Right lobe of liver (tissue), 6 donors: ENCODE measurements at places on chromosomes 12 and 14.

GRCh38 chr14:65850429-65851135 is 438.1 kb downstream of the FUT8 start:
- H3K4me1 ChIP-seq: no peaks in the 10 kb centered on the region
- no peak overlapping the region for H3K4me3 ChIP-seq
- no peaks in the 10 kb centered on the region for H3K36me3 ChIP-seq
- no peaks in the 10 kb centered on the region for H3K27me3 ChIP-seq
- no peak overlapping the region for H3K27ac ChIP-seq

DNA sequence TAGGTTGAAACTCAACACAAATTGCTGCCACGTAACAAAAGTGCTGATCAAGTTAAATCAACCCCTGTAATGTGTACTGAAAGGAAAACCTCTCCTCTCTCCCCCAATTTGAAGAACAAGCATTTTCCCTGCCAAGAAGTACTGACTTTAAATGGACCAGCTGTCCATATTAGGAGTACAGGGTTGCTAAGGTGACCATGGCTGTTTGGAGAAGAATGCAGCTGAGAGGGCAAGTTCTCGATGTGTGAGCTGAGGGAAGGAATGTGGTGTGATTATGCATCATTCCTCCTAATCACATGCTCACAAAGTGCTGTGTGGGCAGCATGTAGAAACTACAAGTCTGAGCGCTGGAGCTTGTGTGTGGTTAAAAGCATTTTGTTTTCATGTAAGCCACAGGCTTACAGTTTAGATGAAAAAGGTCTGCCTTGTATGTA is 50.9 kb upstream of the CCT2 start:
- H3K27me3 ChIP-seq: no peaks in the 10 kb centered on the region
- no peaks in the 10 kb centered on the region for H3K4me1 ChIP-seq
- DNase-seq: no peak
- H3K27ac ChIP-seq: no peak overlapping the region

DNA sequence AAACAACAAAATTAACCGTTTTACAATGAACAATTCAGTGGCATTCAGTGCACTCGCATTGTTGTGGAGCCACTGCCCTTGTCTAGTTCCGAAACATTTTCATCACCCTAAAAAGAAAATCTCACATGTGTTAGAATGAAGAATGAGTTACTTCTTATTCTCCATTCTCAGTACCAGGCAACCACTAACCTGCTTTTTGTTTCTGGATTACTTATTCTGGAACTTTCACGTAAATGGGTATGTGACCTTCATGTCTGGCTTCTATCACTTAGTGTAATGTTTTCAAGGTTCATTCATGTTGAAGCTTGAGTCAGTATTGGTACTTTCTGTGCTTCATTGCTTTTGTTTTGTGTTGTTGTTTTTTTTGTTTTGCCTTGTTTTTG is 15.6 kb downstream of the RCOR1 start:
- H3K4me3 ChIP-seq: no peak overlapping the region
- no peak overlapping the region for H3K27ac ChIP-seq
- no peak for DNase-seq
- H3K4me1 ChIP-seq: peaks cover 3% of the 10 kb centered on the region

DNA sequence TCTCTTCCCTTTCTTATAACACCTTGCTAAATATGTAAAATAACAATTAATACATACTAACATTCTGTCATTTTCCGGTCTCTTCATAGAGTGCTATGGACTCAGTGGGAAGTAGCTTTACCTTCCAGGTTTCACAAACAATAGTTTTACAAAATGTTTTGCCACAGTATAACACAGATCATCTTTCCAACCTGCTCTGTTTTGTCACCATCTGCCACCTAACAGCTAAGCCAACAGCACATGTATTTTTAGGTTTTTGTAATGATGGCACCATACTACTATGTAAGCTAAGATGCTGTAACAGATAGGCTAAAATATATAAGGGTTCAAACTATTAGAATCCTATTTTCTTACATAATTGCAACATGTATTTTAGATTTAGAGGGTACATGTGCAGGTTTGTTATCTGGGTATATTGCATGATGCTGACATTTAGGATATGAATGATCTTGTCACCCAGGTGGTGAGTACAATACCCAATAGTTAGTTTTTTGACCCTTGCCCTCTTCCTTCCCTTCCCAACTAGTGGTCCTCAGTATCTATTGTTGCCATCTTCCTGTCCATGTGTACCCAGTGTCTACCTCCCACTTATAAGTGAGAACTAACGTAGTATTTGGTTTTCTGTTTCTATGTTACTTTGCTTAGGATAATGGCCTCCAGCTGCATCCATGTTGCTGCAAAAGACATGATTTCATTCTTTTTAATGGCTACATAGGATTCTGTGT is 8.7 kb downstream of the RHOJ start:
- no peak for DNase-seq
- H3K4me1 ChIP-seq: no peaks in the 10 kb centered on the region
- no peaks in the 10 kb centered on the region for H3K27me3 ChIP-seq
- no peak overlapping the region for H3K4me3 ChIP-seq
- H3K36me3 ChIP-seq: no peaks in the 10 kb centered on the region

DNA sequence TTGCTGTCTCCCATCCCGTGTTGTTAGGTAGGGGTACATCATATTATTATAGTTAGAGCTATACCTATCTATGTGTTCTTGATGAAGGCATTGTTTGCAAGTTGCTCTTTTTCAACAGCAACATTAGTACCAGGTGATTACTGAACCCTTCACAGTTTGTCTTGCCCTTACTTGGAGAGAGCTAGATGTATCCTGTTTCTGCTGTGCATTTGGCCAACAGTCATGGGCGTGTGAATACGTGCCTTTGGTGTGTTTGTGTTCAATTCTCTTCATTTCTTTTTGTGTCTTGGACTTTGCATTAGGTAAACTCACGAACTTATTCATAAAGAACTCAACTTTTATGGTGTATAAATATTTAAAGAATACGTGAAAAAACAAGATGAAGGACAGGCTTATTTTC is 14.3 kb downstream of the ARF6 start:
- H3K27ac ChIP-seq: no peak overlapping the region
- DNase-seq: no peak
- H3K4me1 ChIP-seq: no peaks in the 10 kb centered on the region

- DNase-seq: peak; percentile 19
- no peaks in the 10 kb centered on the region for H3K27me3 ChIP-seq
- H3K4me3 ChIP-seq: no peak overlapping the region
- H3K36me3 ChIP-seq: no peaks in the 10 kb centered on the region
- H3K27ac ChIP-seq: no peak overlapping the region
- no peaks in the 10 kb centered on the region for H3K4me1 ChIP-seq
Measured at GRCh38 chr14:101200008-101200649, 296.6 kb upstream of the RTL1 start.
